ENCODE measurements at places on chromosomes 13 and 19.

GRCh38 chr13:97242755-97243497, 20.8 kb downstream of the MBNL2 start:
- DNase-seq: no peak

- DNase-seq: no peak
Measured at GRCh38 chr13:49410477-49410876, 33.4 kb downstream of the CAB39L start.

GRCh38 chr19:3923912-3924311, 9.0 kb upstream of the NMRK2 start:
- no peak for DNase-seq

DNA sequence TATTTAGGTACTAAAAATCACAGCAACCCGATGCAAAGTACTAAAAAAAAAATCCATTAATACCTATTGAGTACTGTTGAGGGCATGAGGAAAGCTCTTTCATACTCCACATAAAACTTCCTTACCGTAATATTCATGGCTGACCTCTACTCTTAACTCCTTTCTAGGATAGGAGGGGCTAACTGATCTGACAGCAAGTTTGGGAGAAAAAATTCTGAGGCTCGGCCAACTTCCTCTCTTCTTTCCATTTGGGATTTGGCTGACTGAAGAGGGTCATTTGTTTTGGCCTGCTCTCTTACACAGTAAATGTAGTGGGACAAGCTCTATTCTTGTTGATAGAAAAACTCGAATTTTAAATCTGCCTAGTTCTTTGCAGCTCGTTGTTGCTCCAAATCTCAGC, 9.4 kb upstream of the USPL1 start:
- no peak for DNase-seq

DNA sequence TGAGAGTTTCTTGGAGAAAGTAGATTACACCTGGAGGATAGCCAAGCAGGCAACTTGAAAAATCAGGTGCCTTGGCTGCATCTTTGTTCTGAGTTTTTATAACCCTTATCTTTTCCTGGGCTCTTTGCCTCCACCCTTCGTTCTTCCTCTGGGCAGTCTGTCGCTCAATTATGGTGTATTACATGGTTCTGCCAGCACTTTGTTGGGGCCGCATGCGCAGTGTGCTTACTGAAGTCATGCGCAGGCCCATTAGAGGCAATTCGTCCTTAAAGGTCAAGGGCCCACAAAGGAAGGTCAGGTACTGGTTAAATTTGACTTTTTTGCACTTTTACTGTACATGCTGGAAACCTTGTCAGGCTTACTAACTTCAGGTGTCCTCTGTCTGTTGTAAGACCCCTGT, 761.9 kb upstream of the SLITRK5 start:
- DNase-seq: no peak

- DNase-seq: peak; percentile 15
Measured at GRCh38 chr19:53772943-53773342, 51.2 kb downstream of the NLRP12 start.

GRCh38 chr19:52739576-52739975, 4.7 kb upstream of the ZNF611 start:
- no peak for DNase-seq

GRCh38 chr19:40464059-40465024, 1.2 kb downstream of the BLVRB start:
- DNase-seq: peak; percentile 56

- no peak for DNase-seq
Measured at GRCh38 chr19:45762870-45763631, 6.0 kb downstream of the SIX5 start.

- DNase-seq: no peak
Measured at GRCh38 chr13:48892053-48892687, 83.5 kb upstream of the FNDC3A start.

DNA sequence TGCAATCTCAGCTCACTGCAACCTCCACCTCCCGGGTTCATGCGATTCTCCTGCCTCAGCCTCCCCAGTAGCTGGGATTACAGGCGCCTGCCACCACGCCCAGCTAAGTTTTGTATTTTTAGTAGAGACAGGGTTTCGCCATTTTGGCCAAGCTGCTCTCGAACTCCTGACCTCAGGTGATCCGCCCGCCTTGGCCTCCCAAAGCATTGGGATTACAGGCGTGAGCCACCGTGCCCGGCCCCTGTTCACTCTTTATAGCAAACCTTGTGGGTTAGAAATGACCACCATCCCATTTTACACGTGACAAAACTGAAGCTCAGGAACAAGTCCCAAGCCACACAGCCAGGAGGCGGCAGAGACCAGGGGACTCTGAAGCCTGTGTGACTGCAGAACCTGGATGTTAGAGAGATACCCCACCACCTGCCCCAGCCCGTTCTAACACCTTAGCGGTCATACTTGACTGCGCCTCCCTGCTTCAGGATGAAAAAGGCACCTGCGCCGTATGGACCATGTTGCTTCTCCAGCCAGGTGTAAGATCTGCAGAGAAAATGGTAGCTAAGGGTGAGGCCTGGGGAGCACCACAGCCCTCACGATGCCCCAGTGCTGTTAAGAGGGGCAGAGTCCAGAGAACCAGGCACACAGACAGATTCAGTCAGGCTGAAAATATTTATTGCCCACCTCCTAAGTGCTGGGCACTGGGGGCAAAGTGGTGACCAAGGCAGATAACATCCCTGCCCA, 3.6 kb downstream of the DMAC2 start:
- no peak for DNase-seq

GRCh38 chr13:66624302-66624701, 605.8 kb downstream of the PCDH9 start:
- DNase-seq: no peak

DNA sequence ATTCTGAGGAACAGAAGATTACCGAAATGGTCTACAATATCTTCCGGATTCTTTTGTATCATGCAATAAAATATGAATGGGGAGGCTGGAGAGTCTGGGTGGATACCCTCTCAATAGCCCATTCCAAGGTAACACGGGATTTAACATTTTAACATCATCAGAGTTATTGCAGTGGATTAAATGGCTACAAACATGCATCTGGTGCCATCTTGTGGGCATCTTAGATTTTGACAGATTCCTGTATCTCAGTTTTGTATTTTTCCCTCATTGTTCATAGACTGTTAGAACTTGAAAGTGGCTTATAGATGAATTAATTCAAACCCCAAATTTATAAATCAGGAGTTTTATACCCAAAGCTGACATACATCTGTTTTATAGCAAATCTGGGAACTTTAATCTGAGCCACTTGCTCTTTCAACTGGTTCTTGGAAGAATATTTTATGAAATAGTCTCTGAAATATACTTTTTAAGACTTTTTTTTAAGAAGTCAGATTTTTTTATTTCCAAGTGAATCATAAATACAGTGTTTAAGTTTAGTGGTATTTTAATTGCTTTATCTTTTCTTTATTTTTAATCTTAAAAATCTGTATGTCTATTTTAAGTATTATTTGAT, 215.2 kb downstream of the NBEA start:
- no peak for DNase-seq

DNA sequence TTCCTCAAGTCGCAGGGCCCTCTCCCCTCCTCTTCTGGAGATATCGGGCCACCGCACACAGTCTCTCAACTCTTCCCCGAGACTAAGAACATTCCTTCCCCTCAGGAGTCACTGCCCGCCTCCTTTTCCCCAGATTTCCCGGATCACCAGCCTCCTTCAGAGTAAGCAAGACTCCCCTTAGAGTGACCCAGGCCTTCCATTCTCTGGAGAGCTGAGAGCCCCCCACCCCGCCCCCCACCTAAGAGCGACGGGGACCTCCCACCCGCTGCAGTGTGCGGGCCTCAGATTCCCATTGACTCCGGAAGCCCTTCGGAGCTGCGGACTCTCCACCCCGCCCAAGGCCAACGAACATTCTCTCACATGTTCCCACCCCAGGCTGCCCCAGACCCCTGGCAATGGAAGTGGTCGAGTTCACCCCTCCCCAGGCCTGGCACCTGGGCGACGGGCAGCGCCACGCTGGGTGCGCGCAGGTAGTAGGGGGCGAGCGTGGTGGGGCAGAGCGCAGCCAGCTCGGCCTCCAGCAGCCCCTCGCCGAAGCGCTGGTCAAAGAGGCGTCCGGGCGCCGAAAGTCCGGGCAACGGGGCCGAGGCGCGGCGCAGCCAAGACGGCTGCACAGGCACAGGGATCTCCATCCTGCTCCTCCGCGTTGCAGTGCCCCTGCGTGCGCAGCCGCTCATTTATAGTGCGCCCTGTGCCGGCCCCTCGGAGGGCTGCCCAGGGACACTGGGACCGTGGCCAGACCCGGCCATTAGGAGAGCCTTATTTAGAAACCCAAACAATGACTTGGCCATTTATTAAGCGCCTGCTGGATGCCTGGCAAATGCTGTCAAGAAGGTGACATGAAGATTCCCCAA, at the start of gene HSPB6:
HSPB6 (minus strand) TSS at position 653 of the 854 bp plus-strand sequence; CDS start at position 632, 21 bp downstream.
- DNase-seq: no peak

- no peak for DNase-seq
Measured at GRCh38 chr13:100542826-100543156, 45.8 kb downstream of the GGACT start.

DNA sequence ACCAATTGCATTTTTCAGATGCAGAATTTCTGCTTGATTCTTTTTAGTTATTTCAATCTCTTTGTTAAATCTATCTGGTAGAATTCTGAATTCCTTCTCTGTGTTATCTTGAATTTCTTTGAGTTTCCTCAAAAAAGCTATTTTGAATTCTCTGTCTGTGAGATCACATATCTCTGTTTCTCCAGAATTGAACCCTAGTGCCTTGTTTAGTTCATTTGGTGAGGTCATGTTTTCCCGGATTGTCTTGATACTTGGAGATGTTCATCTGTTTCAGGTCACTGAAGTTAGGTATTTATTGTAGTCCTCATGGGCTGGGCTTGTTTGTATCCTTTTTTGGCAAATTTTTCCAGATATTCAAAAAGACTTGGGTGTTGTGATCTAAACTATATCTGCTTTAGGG, 202.9 kb upstream of the SERP2 start:
- DNase-seq: no peak

GRCh38 chr13:53807251-53807834, 778.7 kb downstream of the OLFM4 start:
- no peak for DNase-seq

- no peak for DNase-seq
Measured at GRCh38 chr13:59012731-59013130, 1151.0 kb downstream of the DIAPH3 start.

DNA sequence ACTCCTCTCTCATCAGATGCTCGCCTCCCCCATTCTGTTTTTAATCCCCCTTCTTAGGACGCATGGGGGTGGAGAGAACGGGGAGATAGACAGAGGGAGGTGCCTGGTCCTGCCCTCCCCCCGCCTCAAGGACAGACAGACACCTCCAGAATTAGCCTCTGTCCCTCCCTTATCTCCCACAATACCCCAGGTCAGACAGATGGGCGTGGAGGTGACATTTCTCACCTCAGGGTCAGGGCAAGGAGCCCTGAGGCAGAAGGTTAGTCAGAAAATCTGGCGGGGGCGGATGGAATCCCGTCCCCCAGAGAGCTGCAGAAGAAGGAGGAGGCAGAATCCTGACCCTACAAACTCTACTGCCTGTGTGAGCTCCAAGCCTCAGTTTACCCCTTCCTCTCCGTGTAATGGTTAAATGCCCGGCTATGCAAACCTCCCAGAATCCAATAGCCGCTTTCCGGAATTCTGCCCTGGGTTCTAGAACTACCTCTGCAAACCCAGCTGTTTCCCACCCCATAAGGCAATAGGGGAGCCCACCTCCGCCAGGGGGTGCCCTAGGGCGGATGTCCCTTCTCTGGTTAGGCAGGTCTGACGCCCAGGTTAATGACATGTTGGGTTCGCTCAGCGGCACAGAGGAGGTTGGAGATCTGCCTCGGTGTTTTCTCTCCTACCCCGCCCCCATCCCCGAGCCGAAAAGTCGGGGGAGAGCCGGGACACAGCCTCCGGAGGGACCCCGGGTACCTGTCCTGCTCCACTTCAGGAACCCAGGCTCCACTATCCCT, 900 bp downstream of the PPP1R13L start:
- DNase-seq: peak; percentile 61

DNA sequence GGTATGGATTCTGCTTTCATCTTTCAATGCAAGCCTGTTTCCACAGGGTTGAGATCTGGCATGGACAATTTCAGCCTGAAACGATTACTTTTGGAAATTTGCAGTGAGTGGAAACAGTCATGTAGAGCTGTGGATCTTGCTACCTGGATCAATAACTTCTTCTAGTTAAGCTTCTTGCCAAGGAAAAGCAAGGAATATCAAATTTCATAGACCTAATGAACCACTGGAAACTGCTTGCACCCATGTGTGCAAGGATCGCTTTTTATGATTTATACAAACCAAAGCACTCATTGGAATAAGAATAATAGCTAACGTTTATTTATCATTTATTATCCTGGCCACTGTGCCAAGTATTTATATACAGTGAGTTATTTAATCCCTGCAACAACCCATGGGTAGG, 392.8 kb downstream of the KCNRG start:
- no peak for DNase-seq

GRCh38 chr13:49908637-49909036, 27.5 kb downstream of the SPRYD7 start:
- no peak for DNase-seq

GRCh38 chr19:31233295-31233800, 115.9 kb downstream of the TSHZ3 start:
- DNase-seq: no peak

DNA sequence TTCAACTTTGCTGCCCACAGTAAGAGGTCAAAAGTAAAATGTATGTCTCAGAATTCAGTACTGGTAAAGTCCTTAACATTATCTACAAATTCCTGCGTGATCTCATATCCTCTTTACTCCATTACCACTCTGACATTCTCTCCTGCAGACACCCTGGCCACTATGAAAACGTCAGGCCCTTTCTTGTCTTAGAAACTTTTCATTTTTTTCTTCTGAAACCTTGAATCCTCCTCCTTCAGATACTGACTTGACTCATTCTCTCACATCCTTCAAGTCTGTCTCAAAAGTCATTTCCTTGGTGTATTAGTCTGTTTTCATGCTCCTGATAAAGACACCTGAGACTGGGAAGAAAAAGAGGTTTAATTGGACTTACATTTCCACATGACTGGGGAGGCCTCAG, 262.3 kb downstream of the POU4F1 start:
- no peak for DNase-seq

DNA sequence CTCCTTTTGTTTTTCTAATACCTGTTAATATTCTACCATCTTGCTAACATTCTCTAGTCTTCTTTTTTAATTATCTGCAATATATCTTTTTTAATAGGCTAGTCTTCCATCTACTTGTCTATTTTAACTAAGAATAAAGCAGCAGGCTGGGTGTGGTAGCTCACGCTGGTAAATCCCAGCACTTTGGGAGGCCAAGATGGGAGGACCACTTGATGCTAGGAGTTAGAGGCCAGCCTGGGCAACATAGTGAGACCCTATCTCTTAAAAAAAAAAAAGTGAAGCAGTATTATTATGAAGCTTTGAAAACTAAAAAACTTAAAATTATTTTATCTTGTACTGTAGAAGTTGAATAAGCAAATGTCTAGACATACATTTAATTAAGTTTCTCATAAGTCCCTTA, 3.3 kb downstream of the UTP14C start:
- no peak for DNase-seq

GRCh38 chr19:15197275-15197941, 3.4 kb downstream of the NOTCH3 start:
- DNase-seq: no peak
